H9 (cell line): ENCODE measurements at places on chromosomes 5 and 9. TPM values are rescaled to one million over a fixed set of nuclear protein-coding genes. Genes with fewer than 3 reads are reported as not detected.

Gene ADGRD2
- total RNA-seq, result 1.2 and 1.5 TPM in 2 replicates

DNA sequence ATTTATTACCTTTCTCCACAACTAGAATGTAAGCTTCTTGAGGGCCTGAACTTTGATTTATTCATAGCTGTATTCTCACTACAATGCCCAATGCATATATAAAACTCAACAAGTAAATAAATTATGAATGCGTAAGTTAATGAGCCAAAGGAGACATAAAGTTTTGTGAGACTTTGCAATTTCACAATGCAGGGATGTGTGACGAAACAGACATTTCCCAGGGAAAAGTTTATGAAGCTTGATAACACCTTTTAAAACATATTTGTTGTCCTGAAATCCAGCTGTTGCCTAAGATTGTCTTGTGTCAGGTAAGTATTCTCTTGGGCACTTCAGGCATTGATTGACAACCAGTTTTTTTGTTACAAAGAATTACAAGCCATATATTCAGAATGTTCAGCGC lies 800.1 kb downstream of the BRINP1 start:
- H3K27ac ChIP-seq, result no peak overlapping the region
- H3K4me3 ChIP-seq, result no peak overlapping the region
- no peak for DNase-seq
- H3K36me3 ChIP-seq, result no peaks in the 10 kb centered on the region

GRCh38 chr5:108432024-108432423 lies 50.1 kb upstream of the FBXL17 start:
- no peaks in the 10 kb centered on the region for H3K27me3 ChIP-seq
- H3K36me3 ChIP-seq, result no peaks in the 10 kb centered on the region
- no peak overlapping the region for H3K4me3 ChIP-seq
- no peaks in the 10 kb centered on the region for H3K4me1 ChIP-seq

Gene PCYOX1L
- 15.3 and 16.5 TPM in 2 replicates for total RNA-seq

- no peaks in the 10 kb centered on the region for H3K27me3 ChIP-seq
- no peaks in the 10 kb centered on the region for H3K4me1 ChIP-seq
- no peak overlapping the region for H3K4me3 ChIP-seq
- no peak overlapping the region for H3K27ac ChIP-seq
- H3K36me3 ChIP-seq, result no peaks in the 10 kb centered on the region
Observed at GRCh38 chr5:159324102-159324755, 6.1 kb downstream of the IL12B start.

Gene LMNB1
- 211 and 225 TPM in 2 replicates for total RNA-seq

Gene PCDHA4
- total RNA-seq, result 3.5 and 3.9 TPM in 2 replicates

Gene FAM200C
- 3.9 and 4.3 TPM in 2 replicates for total RNA-seq

Gene STK32A
- 0.99 and 1.3 TPM in 2 replicates for total RNA-seq

Gene NDUFS4
- 92.9 and 95.9 TPM in 2 replicates for total RNA-seq

- no peaks in the 10 kb centered on the region for H3K27me3 ChIP-seq
- H3K27ac ChIP-seq, result no peak overlapping the region
- H3K36me3 ChIP-seq, result no peaks in the 10 kb centered on the region
- DNase-seq, result no peak
- no peak overlapping the region for H3K4me3 ChIP-seq
- no peaks in the 10 kb centered on the region for H3K4me1 ChIP-seq
Observed at GRCh38 chr9:134177624-134178393, 13.4 kb upstream of the RNU6ATAC start.

DNA sequence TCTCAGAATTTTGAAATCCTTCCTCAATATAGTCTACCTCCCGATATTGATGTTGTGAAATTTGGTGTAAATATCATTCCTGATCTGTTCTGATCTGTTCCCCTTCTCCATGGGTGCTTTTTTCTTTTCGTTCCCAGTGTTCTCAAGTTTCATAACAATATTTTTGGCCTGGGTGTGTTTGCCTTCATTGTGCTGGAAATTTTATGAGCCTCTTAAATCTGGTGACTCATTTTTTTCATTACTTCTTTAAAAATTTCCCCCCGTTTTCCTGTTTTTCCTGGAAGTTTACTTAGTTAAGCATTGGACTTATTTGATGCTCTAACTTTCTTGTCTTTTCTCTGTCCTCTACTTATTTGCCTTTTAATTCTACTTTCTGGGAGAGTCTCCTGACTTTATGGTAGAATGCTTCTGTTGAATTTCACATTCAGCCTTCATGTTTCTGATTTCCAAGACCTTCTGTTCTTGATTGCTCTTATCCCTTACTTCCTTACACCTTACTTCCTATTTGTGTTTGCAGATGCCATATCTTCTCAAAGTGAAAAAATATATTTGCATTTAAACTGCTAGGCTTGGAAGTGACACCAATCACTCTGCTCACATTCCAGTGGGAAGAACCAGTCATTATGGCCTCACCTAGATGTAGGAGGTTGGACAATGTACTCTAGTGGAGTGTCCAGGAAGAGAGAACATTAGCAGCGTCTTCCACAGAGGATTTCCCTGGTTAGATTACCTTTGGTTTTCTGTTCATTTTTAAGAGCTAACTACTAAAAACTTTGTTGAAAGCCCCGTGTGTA lies 441.9 kb downstream of the ARHGEF28 start:
- no peak overlapping the region for H3K27ac ChIP-seq
- no peaks in the 10 kb centered on the region for H3K36me3 ChIP-seq
- H3K27me3 ChIP-seq, result no peaks in the 10 kb centered on the region
- no peaks in the 10 kb centered on the region for H3K4me1 ChIP-seq
- DNase-seq, result no peak

DNA sequence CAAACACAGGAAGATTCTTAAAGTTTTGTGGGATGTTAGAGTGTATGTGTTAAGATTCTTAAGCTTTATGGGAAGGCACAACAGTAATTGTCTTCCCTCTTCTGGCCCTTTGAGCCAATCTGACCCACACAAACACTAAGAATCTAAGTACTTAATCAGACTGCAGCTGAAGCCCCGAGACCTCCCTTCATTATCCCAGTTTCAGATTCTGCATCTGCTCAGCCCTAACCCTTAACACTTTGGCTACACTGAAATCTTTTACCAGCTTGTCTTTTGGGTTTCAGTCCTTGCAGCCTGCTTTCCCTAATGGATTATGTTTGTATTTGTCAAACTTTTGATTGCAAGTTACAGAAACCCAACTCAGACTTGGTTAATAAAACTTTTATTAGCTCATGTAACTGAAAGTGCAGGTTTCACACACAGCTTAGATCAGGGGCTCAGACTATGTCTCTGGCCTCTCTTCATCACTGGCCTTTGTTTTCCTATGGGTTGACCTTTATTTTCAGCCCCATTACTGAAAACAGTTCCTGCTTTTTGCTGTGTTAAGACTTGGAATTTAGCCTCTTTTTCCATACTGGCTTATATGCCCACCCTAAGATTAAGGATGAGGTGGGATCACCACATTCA lies 71.5 kb downstream of the COX7C start:
- no peaks in the 10 kb centered on the region for H3K36me3 ChIP-seq
- no peak for DNase-seq
- H3K4me3 ChIP-seq, result no peak overlapping the region
- no peaks in the 10 kb centered on the region for H3K27me3 ChIP-seq
- no peaks in the 10 kb centered on the region for H3K4me1 ChIP-seq

Gene SPATA31E1
- 0.07 and 0.09 TPM in 2 replicates for total RNA-seq

DNA sequence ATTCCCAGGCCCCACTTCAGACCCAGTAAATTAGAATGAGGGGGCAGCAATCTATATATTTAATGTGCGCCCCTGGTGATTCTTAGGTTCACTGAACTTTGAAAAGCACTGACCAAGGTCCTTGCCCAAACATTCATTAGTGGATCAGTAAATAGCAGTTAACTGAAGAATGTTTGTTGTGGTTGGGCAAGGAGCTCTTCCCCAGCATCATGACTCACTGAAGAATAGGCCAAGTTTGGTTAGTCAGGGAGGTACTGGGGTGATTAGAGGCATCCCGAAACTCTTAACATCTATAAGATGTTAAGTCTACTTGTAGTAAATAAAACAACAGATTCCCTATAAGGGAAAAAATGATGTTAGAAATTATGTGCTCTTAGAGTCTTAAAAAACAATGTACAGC lies 833 bp upstream of the MROH2B start:
- no peaks in the 10 kb centered on the region for H3K27me3 ChIP-seq
- no peak overlapping the region for H3K27ac ChIP-seq
- no peak overlapping the region for H3K4me3 ChIP-seq
- DNase-seq, result no peak
- H3K36me3 ChIP-seq, result peaks cover 1% of the 10 kb centered on the region; the same call in 1 of the 3 replicates
- no peaks in the 10 kb centered on the region for H3K4me1 ChIP-seq

- H3K27me3 ChIP-seq, result no peaks in the 10 kb centered on the region
- H3K27ac ChIP-seq, result no peak overlapping the region
- H3K36me3 ChIP-seq, result peaks cover 5% of the 10 kb centered on the region
- peak; percentile 53 for DNase-seq
- no peak overlapping the region for H3K4me3 ChIP-seq
Observed at GRCh38 chr9:942805-943580, 33.5 kb upstream of the DMRT3 start.

DNA sequence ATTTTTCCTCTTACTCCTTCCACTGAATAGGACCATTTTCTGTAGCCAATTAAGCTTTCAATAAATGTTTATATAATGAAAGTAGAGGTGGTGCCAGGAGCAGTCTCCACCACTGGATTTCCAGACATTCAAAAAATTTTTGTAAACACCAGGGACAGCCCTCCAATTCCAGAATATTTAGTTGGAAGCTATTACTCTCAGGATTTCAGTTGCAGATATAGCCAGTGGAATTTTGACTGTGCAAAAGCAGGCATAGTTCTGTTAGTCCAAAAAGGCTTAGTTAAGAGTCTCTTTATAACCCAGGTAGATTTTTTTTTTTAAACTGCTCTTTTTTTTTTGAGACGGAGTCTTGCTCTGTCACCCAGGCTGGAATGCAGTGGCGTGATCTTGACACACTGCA lies 138.1 kb upstream of the DMRT1 start:
- no peak overlapping the region for H3K27ac ChIP-seq
- DNase-seq, result no peak
- no peaks in the 10 kb centered on the region for H3K27me3 ChIP-seq
- no peak overlapping the region for H3K4me3 ChIP-seq
- no peaks in the 10 kb centered on the region for H3K4me1 ChIP-seq
- H3K36me3 ChIP-seq, result no peaks in the 10 kb centered on the region

Gene SYNPO
- 1.7 and 1.9 TPM in 2 replicates for total RNA-seq

Gene MARCOL
- not detected in 2 replicates for total RNA-seq

Gene PDZD2
- total RNA-seq, result 8.8 and 9.9 TPM in 2 replicates

GRCh38 chr5:115785381-115786065 lies 30.9 kb downstream of the CDO1 start:
- peak; percentile 84 for DNase-seq
- no peak overlapping the region for H3K27ac ChIP-seq
- no peaks in the 10 kb centered on the region for H3K36me3 ChIP-seq
- H3K27me3 ChIP-seq, result no peaks in the 10 kb centered on the region
- no peak overlapping the region for H3K4me3 ChIP-seq

Gene OR1J4
- not detected in 2 replicates for total RNA-seq

DNA sequence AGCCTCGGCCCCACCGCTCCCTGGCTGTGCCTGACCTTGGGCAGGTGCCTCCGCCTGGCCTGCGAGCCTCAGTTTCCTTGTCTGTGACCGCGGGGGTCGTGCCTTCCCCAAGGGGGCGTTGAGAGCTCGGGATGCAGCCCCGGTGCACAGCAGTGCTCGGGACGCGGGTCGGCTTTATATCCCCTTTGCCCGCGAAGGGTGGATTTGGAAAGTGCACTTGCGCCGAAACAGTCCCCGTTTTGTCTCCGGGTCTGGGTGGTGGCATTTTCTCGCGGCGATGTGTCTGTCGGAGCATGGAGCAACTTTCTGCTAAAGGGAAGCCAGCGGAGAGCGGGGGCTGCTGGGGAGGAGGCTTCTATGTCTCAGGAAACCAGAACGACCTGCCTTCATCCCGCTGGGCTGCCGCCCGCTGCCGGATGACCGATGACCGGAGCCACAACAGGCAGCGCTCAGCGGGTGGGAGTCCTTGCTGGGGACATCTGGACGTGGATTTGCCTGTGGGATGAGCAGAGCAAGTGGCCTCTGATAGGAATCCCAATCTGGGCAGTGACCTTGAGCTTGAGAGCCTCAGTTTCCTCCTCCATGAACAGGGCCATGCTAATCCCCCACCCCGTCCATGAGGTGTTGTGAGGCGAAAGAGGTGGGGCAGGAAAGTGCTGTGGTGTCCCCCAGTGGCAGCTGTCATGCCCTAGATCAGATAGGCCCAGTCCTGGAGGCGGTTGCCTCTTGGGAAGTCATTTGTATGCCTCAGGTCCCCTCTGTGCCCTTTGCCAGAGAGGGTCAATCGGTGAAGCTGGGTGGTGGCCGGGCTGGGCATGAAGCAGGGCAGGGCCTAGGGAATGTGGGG lies 651 bp downstream of the HRH2 start:
- H3K27ac ChIP-seq, result no peak overlapping the region
- H3K4me1 ChIP-seq, result no peaks in the 10 kb centered on the region
- peak overlapping the region; percentile 95 for H3K4me3 ChIP-seq
- H3K36me3 ChIP-seq, result no peaks in the 10 kb centered on the region; the same call in 1 of the 2 replicates

Gene DNAH5
- 0.50 and 0.55 TPM in 2 replicates for total RNA-seq

DNA sequence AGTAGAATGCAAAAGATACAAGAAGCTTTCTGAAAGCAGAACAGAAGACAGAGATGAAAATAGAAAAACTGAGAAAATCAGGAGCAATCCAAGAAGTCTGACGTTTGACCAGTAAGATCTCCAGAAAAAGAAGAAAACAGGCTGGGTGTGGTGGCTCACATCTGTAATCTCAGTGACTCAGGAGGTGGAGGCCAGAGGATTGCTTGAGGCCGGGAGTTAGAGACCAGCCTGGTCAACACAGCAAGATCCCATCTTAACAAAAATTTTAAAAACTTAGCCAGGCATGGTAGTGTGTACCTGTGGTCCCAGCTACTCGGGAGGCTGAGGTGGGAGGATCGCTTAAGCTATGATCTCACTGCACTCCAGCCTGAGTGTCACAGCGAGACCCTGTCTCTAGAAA lies 15.9 kb downstream of the RETREG1 start:
- DNase-seq, result no peak
- H3K4me3 ChIP-seq, result no peak overlapping the region
- H3K27me3 ChIP-seq, result no peaks in the 10 kb centered on the region
- no peaks in the 10 kb centered on the region; the same call in 1 of the 2 replicates for H3K36me3 ChIP-seq

Gene IL9
- not detected in 2 replicates for total RNA-seq

- no peak for DNase-seq
- H3K27me3 ChIP-seq, result no peaks in the 10 kb centered on the region
- H3K4me1 ChIP-seq, result no peaks in the 10 kb centered on the region; the same call in 1 of the 2 replicates
- no peak overlapping the region for H3K27ac ChIP-seq
Observed at GRCh38 chr9:20945269-20945668, 86.2 kb downstream of the HACD4 start.

Gene RUFY1
- total RNA-seq, result 45.7 and 47.8 TPM in 2 replicates

- no peaks in the 10 kb centered on the region for H3K4me1 ChIP-seq
- no peak overlapping the region for H3K27ac ChIP-seq
- no peak overlapping the region for H3K4me3 ChIP-seq
Observed at GRCh38 chr9:89844535-89844934, 239.7 kb downstream of the GADD45G start.

Gene NFIB
- 13.3 and 14.3 TPM in 2 replicates for total RNA-seq

GRCh38 chr9:99607842-99608448 lies 213.7 kb upstream of the NR4A3 start:
- H3K27ac ChIP-seq, result no peak overlapping the region
- H3K27me3 ChIP-seq, result no peaks in the 10 kb centered on the region; the same call in 1 of the 2 replicates
- no peaks in the 10 kb centered on the region for H3K36me3 ChIP-seq
- no peak for DNase-seq
- H3K4me1 ChIP-seq, result peaks cover 14% of the 10 kb centered on the region

- no peaks in the 10 kb centered on the region for H3K36me3 ChIP-seq
- H3K4me3 ChIP-seq, result no peak overlapping the region
- no peak overlapping the region for H3K27ac ChIP-seq
- H3K4me1 ChIP-seq, result no peaks in the 10 kb centered on the region
- DNase-seq, result no peak
- H3K27me3 ChIP-seq, result no peaks in the 10 kb centered on the region; the same call in 1 of the 2 replicates
Observed at GRCh38 chr5:176187276-176188062, 50.8 kb upstream of the SIMC1 start.
